Activated T-cell treated with anti-CD3 and anti-CD28 coated beads, Interleukin-2, amount 50 U/mL, for 48 hours (primary cell): ENCODE measurements at places on chromosomes 16 and 17.
A peak's percentile ranks its signal among the peaks of the same experiment; 100 is the strongest.

- DNase-seq, result peak; percentile 58
These were observed 789 bp downstream of the CSNK1D start for GRCh38 chr17:82272495-82273326.

DNA sequence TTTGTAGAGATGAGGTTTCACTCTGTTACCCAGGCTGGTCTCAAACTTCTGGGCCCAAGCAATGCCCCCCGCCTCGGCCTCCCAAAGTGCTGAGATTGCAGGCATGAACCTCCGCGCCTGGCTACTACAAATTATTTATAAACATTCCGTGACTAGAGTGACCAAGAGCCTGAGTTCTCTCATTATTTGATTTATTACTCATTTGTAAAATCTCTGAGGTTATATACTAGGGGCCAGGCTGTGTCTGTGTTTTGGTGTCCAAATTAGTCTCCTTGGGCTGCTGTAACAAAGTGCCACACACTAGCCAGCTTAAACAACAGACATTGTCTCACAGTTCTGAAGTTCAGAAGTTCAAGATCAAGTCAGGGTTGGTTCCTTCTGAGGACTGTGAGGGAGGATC lies 70.8 kb upstream of the ELAC2 start:
- DNase-seq, result no peak

DNA sequence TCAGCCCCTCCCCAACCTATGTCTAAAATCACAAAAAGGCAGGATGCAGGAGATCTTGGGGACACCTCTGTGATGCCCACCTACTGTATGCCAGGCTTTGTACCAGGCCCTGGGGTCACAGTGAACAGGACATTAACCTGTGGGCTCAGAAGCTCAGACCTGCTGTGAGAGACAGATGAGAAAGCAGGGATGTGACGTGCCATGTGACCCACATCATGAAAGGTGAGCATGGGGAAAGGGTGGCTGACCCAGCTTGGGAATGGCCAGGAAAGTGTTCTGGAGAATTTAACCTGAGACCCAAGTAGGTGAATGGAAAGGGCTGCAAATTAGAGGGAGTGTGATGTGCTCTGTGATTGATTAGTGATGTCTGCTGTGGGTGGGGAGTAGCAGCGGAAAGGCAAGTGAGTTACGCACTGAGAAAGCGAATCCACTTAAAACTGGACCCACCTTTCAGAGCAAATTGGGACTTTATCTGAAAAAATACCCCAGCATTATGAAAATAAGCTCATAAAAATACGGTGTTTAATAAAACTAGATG lies 132.2 kb downstream of the IRF8 start:
- DNase-seq, result no peak

GRCh38 chr17:2025622-2026309 lies 632 bp upstream of the RTN4RL1 start:
- peak; percentile 54 for DNase-seq

DNA sequence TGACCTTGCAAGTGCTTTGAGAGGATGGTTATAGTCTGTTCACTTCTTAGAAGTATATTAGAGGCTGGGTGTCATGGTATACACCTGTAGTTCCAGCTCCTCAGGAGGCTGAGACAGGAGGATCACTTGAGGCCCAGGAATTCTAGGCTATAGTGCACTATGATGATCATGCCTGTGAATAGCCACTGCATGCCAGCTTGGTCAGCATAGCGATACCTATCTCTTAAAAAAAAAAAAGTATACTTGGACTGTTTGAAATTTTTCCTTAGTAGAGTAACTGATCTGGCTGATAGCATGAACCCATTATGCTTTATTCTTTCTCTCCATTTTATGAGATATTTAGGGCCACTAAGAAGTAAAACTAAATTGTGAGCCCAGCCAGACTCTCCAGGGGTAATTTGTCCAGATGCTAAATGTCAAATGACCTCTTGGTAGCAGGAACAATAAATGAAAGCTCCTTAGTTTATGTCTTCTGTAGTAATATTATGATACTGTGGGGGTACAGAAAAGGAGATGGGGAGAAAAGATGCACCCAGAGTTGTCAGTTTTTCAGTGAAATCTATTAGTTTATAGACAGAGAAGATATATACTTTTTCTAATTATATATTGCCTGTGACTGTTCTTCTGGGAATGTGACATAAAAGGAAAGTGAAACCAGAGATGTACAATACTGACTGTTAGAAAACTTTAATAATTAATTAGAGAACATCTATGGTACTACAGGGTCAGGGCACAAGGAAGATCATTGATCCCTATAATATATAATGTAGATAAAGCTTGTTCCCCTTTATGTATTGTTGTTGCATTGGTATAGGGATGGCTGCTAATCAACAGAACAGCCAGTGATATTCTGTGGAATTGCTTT lies 335.3 kb upstream of the TBX2 start:
- DNase-seq, result no peak

- DNase-seq, result no peak
These were observed 12.6 kb upstream of the PRKAR1A start for GRCh38 chr17:68499587-68499986.
